Activated CD4-positive, alpha-beta T cell treated with anti-CD3 and anti-CD28 coated beads, Interleukin-2, amount 10 ng/mL, durations not matched to agents 24 days and 14 days (primary cell): ENCODE measurements at places on chromosomes 6 and 20. TPM values are rescaled to one million over a fixed set of nuclear protein-coding genes. Genes with fewer than 3 reads are reported as not detected.

- no peak overlapping the region for H3K4me3 ChIP-seq
- peaks cover 24% of the 10 kb centered on the region for H3K4me1 ChIP-seq
Observed at GRCh38 chr20:35286899-35287508, 2.4 kb upstream of the EIF6 start.

The WFDC12 gene
- total RNA-seq = not detected in 2 replicates

DNA sequence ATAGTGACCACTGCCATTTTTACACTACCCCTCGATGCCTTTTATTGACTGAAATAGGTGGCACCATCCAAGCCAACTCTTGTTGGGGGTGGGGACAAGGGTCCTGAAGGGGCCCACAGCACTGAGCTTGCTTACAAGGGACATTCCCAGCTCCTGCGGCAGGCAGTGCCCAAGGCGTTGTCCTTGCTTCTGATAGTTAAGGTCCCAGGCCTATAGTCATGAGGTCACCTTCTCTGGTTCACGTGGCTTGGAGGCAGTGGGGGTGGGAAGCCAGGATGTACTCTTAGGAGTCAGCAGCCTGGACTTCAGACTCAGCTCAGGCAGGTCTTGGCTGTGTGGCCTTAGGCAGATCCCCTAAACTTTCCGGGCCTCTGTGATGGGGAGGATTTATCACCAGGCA, 48.6 kb downstream of the TOX2 start:
- no peak for DNase-seq
- peaks cover 12% of the 10 kb centered on the region for H3K27me3 ChIP-seq
- H3K27ac ChIP-seq = no peak overlapping the region
- peaks cover 24% of the 10 kb centered on the region for H3K4me1 ChIP-seq
- no peak overlapping the region for H3K4me3 ChIP-seq

The SPINT3 gene
- total RNA-seq = not detected in 2 replicates

DNA sequence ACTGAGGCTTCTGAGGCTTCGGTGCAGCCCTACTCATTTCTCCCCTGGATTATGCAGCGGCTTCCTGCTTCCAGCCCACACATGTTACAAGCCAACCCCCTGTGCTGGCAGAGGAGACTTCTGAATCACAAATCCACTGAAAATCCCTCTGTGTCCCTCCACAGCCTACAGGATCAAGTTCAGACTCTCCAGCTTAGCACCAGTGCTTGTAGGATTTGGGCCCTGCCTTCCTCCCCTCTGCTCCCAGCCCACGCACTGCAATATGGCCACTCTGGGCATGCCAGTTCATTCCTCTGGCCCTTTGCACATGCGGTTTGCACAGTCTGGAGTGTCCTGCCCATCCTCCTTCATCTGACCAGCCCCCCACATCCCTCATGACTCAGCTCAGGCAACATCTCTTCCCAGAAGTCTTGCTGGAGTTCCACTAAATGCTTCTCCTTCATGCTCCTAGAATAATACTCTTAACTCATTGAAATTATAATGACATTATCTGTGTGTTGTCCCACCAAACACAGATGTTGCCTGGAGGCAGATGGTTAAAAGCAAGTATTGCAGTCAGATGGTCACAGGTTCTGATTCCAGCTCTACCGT, 15.9 kb upstream of the MDGA1 start:
- no peak for DNase-seq
- H3K27me3 ChIP-seq = peaks cover 7% of the 10 kb centered on the region
- peaks cover 10% of the 10 kb centered on the region for H3K4me1 ChIP-seq
- H3K27ac ChIP-seq = no peak overlapping the region

The BIRC7 gene
- total RNA-seq = not detected in 2 replicates

The AKAP12 gene
- total RNA-seq = 1.0 and 1.1 TPM in 2 replicates

DNA sequence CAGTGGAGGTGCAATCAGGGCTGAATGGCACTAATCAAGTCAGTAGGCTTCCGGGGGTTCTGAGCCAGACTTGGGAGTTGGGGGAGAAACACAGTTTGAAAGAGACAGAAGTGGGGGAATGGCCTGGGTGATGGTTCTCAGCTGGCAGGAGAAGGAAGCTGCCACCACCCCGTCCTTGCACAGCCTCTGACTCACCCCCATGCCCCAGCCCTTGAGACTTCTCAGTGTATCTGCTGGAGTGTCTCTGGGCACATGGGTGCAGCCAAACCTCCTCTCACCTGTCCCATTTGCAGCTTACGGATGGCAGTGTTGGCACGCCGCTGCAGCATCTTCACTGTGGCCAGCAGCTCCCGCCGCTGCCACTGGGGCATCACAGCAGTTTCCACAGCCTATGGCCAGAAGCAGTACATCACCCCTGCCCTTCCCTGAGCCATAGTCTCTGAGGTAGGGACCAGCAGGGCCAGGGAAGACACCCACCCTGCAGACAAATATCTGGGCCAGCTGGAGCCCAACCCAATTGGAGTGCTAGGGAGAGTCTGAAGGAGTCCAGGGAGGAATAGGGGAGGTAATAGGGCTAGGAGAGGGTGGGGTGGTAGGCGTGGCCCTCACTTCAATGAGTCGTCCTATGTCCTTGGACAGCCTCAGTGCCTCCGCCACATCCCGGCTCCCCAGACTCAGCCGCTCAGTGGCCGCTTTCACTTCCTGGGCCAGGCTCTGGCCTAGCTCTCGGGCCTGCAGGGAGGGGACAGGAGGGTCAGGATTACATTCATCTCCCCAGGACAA, 11.2 kb downstream of the AARS2 start:
- no peak for DNase-seq
- H3K27me3 ChIP-seq = peaks cover 15% of the 10 kb centered on the region
- H3K27ac ChIP-seq = no peak overlapping the region
- peaks cover 3% of the 10 kb centered on the region for H3K4me1 ChIP-seq

The BPIFB4 gene
- not detected in 2 replicates for total RNA-seq

- no peak overlapping the region for H3K4me3 ChIP-seq
- DNase-seq = no peak
- H3K4me1 ChIP-seq = peaks cover 87% of the 10 kb centered on the region
- no peaks in the 10 kb centered on the region for H3K27me3 ChIP-seq
- H3K36me3 ChIP-seq = peaks cover 41% of the 10 kb centered on the region
Observed at GRCh38 chr20:1383623-1384404, 9.0 kb downstream of the FKBP1A start.

GRCh38 chr6:12196326-12196936, 93.7 kb upstream of the EDN1 start:
- no peak overlapping the region for H3K27ac ChIP-seq
- H3K36me3 ChIP-seq = no peaks in the 10 kb centered on the region

GRCh38 chr6:14882394-14883026, 363.4 kb upstream of the JARID2 start:
- DNase-seq = no peak
- H3K27ac ChIP-seq = no peak overlapping the region
- no peaks in the 10 kb centered on the region for H3K27me3 ChIP-seq
- H3K4me1 ChIP-seq = peaks cover 19% of the 10 kb centered on the region
- H3K36me3 ChIP-seq = no peaks in the 10 kb centered on the region

The EYA2 gene
- total RNA-seq = not detected in 2 replicates

- peaks cover 63% of the 10 kb centered on the region for H3K4me1 ChIP-seq
- H3K36me3 ChIP-seq = peaks cover 36% of the 10 kb centered on the region
- DNase-seq = peak; percentile 72
- peak overlapping the region; percentile 92 for H3K4me3 ChIP-seq
- H3K27ac ChIP-seq = peak overlapping the region; percentile 96
Observed at GRCh38 chr6:33417128-33417902, 592 bp downstream of the CUTA start.

The CALHM5 gene
- not detected in 2 replicates for total RNA-seq

GRCh38 chr6:153411070-153411648, 280.1 kb upstream of the RGS17 start:
- H3K4me1 ChIP-seq = no peaks in the 10 kb centered on the region
- no peaks in the 10 kb centered on the region for H3K36me3 ChIP-seq
- no peak for DNase-seq
- no peak overlapping the region for H3K4me3 ChIP-seq

DNA sequence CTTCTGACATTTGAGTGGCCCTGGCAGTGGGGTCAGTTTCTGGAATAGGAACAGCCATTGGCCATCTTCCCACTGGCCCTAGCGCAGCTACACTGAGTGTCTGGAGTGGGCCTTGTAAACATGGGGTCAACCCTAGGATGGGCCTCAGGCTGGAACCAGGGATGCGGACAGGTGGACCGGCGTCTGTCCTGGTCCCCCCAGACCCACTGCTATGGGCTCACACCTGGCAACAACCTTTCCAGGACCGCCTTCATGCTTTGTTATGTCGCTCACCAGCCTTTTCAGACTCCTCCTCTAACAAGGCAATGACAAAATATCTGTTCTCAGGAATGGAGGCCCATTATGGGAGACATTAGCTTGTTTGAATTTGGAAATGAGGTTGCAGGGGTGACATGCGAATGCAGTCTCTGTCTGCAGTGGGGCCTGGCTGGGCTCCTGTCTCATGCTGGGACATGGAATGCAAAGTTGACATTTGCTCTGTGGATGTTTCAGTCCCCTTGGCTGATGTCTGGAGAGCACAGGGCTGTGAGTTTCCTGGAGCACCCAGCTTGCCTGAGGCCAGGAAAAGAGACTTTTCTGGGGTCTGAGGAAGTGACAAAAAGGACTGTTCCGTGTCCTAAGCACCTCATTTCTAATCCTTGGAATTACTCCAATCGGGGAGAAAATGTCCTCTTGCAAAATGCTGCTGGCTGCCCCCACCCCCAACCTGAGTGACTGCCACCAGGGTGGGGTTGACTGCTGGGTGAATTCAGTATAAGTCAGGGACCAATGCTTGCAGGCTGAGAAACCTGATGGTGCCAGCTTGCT, 98.7 kb upstream of the PMEPA1 start:
- no peak overlapping the region for H3K4me3 ChIP-seq
- H3K27me3 ChIP-seq = no peaks in the 10 kb centered on the region
- no peaks in the 10 kb centered on the region for H3K36me3 ChIP-seq

DNA sequence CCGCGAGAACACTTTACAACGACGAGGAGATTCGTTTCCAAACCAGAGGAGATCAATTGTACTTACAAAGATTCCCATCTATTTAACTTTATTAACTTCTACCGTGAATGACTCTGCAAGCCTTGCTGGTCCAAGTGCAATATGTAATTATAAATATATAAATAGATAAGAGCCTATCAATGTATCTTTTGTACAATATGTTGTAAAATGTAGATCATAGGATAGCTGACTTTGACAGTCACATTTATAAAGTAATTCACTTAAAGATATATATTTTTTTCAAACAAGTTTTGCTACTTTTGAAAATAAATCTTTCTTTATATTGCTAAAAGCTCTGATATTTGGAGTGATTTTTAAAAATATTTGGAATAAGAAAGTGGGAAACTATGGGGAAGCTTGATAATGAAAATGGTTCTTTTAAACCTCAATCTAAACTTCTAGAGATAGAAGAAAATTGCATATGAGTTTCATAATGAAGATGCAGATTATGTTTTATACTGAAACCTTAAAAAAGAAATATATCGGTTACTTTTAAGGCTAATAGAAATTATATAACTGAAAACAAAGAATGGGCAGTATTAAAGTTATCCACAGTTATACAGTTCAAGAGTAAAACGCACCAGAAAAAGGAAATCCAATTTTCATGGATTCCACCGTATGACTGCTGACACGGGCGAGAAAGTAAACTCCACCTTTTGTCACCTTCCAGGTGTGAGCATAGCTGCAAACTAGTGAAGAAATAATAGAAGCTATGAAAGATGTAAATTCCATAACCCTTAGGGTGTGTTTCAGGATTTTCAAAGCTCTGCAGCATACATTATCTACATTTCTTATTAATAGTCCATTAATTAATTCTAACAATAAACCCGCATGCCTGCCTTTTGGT, 3.3 kb downstream of the TCF21 start:
- H3K27ac ChIP-seq = no peak overlapping the region
- H3K4me3 ChIP-seq = peak overlapping the region; percentile 76
- H3K36me3 ChIP-seq = no peaks in the 10 kb centered on the region
- H3K4me1 ChIP-seq = peaks cover 28% of the 10 kb centered on the region
- peaks cover 93% of the 10 kb centered on the region for H3K27me3 ChIP-seq

The BMP7 gene
- total RNA-seq = 0.07 TPM in 1 of 2 replicates, not detected in the other

The CLPSL2 gene
- not detected in 2 replicates for total RNA-seq

GRCh38 chr6:45540375-45540920, 162.7 kb upstream of the SUPT3H start:
- no peak overlapping the region for H3K27ac ChIP-seq
- no peak for DNase-seq
- H3K4me3 ChIP-seq = no peak overlapping the region
- peaks cover 23% of the 10 kb centered on the region for H3K4me1 ChIP-seq

The BNIP5 gene
- not detected in 2 replicates for total RNA-seq

- H3K36me3 ChIP-seq = no peaks in the 10 kb centered on the region
- no peaks in the 10 kb centered on the region for H3K4me1 ChIP-seq
- H3K27me3 ChIP-seq = no peaks in the 10 kb centered on the region
Observed at GRCh38 chr6:163844357-163844756, 429.8 kb downstream of the QKI start.

- DNase-seq = no peak
- H3K4me3 ChIP-seq = no peak overlapping the region
- H3K36me3 ChIP-seq = peaks cover 36% of the 10 kb centered on the region
- H3K4me1 ChIP-seq = peaks cover 74% of the 10 kb centered on the region
Observed at GRCh38 chr6:139159016-139159415, 24.1 kb downstream of the HECA start.

- no peak overlapping the region for H3K4me3 ChIP-seq
- DNase-seq = no peak
- no peak overlapping the region for H3K27ac ChIP-seq
- H3K4me1 ChIP-seq = peaks cover 13% of the 10 kb centered on the region
- peaks cover 28% of the 10 kb centered on the region for H3K36me3 ChIP-seq
Observed at GRCh38 chr6:20655317-20655716, 121.1 kb downstream of the CDKAL1 start.

- no peak overlapping the region for H3K4me3 ChIP-seq
- H3K4me1 ChIP-seq = no peaks in the 10 kb centered on the region
- H3K27ac ChIP-seq = no peak overlapping the region
- H3K27me3 ChIP-seq = no peaks in the 10 kb centered on the region
Observed at GRCh38 chr6:158377860-158378259, 65.6 kb downstream of the TULP4 start.

DNA sequence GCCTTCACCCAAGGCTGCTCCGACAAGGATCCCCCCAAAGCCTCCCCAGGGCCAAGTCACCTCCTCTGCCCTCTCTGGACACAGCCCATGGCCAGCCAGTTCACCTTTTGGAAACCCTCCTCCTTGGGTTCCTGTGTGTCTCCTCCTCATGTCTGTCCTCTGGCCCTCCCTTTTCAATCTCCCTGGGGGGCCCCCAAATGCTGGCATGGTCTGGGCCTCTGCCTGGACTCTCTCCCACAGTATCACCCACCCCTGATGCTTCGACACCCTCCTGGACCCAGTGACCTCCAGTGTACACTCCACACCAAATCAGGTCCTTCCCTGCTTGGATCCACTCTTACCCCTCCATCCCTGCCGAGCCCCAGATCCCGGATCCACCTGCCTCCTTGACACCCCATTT, 46.7 kb upstream of the NNAT start:
- H3K27ac ChIP-seq = no peak overlapping the region
- DNase-seq = no peak
- H3K4me1 ChIP-seq = no peaks in the 10 kb centered on the region
- H3K36me3 ChIP-seq = no peaks in the 10 kb centered on the region
- no peak overlapping the region for H3K4me3 ChIP-seq
- H3K27me3 ChIP-seq = peaks cover 18% of the 10 kb centered on the region

GRCh38 chr20:47705497-47705856, 79.8 kb downstream of the SULF2 start:
- no peaks in the 10 kb centered on the region for H3K36me3 ChIP-seq
- no peak overlapping the region for H3K4me3 ChIP-seq
- H3K27me3 ChIP-seq = peaks cover 5% of the 10 kb centered on the region
- H3K27ac ChIP-seq = no peak overlapping the region

- no peak overlapping the region for H3K27ac ChIP-seq
- peaks cover 1% of the 10 kb centered on the region for H3K27me3 ChIP-seq
- H3K4me3 ChIP-seq = no peak overlapping the region
- no peaks in the 10 kb centered on the region for H3K4me1 ChIP-seq
- H3K36me3 ChIP-seq = no peaks in the 10 kb centered on the region
Observed at GRCh38 chr6:167653561-167653960, 173.2 kb upstream of the AFDN start.

The LPIN3 gene
- 1.2 and 1.6 TPM in 2 replicates for total RNA-seq

The ATP6V1G2 gene
- total RNA-seq = 0.89 and 0.92 TPM in 2 replicates
